ENCODE measurements at places on chromosomes 1 and 21. TPM values are rescaled to one million over a fixed set of nuclear protein-coding genes. Genes with fewer than 3 reads are reported as not detected.
A peak's percentile ranks its signal among the peaks of the same experiment; 100 is the strongest.

- DNase-seq: no peak
Observed at GRCh38 chr1:174998569-174999215, 1.1 kb upstream of the CACYBP start.

GRCh38 chr1:33234588-33234990 lies 21.7 kb upstream of the ZNF362 start:
- DNase-seq: no peak

DNA sequence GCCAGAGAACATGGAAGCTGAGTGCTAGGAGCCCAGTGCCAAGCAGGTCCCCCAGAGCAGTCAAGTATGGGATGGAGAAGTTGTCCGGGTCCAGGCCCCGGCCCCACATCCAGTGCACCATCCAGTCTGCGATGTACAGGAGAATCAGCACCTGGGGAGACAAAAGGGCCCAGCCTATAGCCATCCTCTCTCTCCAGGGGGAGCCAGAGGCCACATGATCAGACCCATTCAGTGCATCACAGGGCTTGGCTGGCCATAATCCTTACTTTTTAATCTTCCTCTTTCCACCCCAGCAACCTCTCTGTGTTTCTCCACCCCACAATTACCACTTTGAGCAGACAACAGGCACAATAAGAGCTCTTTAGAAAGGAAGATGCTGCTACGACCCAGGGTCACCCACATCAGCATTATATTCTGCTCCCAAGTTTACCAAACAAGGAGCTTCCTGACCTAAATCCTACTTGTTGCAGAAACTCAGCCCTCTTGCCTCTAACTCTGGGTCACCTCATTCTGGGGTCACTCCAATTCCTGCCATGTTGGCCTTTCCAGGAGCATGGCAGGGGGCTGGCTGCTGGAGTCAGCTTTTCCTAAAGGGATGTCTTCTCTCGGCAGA lies 16.4 kb upstream of the RAB29 start:
- DNase-seq: peak; percentile 55

- no peak for DNase-seq
Observed at GRCh38 chr1:222006715-222007114, 264.8 kb upstream of the DUSP10 start.

PCNX2 gene
- total RNA-seq: 46.4 TPM

KRTAP7-1 gene
- not detected for total RNA-seq

GRCh38 chr1:232238009-232238408 lies 391.9 kb downstream of the SIPA1L2 start:
- no peak for DNase-seq

DNA sequence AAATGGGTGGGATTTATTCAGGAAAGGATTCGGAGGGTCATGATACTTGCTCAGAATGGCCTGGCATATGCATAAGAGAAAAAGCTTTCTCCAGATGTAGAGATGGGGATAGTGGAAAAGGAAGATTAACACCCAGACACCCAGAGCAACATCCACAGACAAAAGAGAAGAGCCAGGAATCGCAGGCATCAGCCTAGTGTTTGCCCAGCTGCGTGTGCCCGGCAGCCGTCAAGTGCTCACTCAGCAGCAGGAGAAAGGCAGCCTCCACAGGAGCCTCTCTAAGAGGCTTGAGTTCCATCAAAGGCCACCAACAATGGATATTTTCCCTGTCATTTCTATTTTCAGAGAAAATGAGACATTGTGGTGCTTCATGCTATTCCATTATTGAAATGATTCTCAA lies 54.7 kb downstream of the NTPCR start:
- no peak for DNase-seq

INAVA gene
- total RNA-seq: not detected

GRCh38 chr21:37805266-37805665 lies 111.0 kb downstream of the KCNJ6 start:
- no peak for DNase-seq

GRCh38 chr1:66282343-66282852 lies 251.6 kb upstream of the SGIP1 start:
- DNase-seq: no peak

GRCh38 chr1:157092831-157093230 lies 6.8 kb downstream of the ETV3L start:
- no peak for DNase-seq

- DNase-seq: no peak
Observed at GRCh38 chr1:79325705-79326104, 319.2 kb upstream of the ADGRL4 start.

NBPF6 gene
- not detected for total RNA-seq

VASH2 gene
- total RNA-seq: 0.17 TPM

GRCh38 chr21:38683222-38683621 lies 122.5 kb upstream of the ETS2 start:
- DNase-seq: no peak

DNA sequence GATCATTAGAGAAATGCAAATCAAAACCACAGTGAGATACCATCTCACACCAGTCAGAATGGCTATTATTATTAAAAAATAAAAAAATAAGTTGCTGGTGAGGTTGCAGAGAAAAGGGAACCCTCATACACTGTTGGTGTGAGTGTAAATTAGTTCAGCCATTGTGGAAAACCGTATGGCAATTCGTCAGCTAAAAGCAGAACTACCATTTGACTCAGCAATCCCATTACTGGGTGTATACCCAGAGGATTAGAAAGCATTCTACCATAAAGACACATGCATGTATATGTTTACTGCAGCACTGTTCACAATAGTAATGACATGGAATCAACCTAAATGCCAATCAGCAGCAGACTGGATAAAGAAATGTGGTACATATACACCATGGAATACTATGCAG lies 42.2 kb downstream of the GIPC2 start:
- no peak for DNase-seq

- no peak for DNase-seq
Observed at GRCh38 chr1:107058245-107059032, 2.0 kb downstream of the PRMT6 start.

DNA sequence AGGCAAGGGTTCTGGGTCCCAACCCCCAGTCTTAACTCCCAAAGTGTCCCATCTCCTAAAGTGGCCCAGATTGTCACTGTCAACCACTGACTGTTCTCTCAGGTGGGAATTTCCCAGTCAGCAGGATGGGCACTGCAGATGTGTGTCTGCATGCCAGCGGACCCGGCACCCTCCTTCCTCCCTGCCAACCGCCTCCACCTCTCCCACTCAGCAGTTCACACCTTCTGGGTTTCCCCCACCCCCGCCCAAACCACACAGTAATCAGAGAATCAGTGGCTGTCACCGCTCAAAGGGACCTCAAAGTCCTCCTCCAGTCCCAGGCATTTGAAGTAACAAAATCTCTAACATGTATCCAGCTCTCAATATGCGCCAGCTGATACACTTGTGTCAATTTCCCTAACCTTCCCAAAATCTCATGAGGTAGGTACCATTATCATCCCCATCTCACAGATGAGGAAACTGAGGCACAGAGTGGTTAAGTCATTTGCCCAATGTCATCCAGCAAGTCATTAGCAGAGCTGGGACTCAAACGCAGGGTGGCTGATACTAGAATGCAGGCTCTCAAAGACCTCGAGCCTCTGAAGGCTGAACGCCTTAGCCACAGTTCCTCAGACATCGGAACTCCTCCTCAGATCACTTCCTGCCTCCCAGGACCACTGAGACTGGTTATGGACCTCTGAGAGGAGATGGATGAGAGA lies 4.8 kb downstream of the RUNX3 start:
- DNase-seq: peak; percentile 68

DNA sequence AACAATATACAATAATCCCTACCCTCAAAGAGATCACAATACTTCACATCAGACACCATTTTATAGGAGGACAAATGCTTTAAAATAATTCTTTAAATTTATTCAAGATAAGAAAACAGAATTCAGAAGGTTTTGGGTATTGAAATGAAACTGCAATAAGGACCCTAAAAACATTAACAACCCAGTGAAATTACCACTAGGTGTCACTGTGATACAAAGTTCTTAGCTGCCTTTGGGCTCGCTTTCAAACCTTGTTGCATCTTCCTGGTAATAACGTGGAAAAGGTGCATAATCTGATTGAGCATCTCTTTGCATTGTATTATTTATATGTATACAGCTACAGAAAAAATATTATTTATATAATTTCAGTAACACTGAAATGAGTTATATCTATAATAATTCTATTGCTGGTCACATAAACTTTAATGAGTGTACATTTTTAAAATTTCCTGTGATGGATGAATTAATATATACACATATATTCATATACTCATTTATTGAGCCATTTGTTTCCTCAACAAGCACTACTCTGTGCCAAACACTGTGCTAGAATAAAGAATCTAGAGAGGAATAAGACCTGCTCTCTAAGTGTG lies 185.2 kb downstream of the FAF1 start:
- no peak for DNase-seq

AMY1C gene
- total RNA-seq: not detected

- peak; percentile 50 for DNase-seq
Observed at GRCh38 chr1:151157067-151157531, 650 bp downstream of the TNFAIP8L2 start.

TSPAN1 gene
- not detected for total RNA-seq

DNA sequence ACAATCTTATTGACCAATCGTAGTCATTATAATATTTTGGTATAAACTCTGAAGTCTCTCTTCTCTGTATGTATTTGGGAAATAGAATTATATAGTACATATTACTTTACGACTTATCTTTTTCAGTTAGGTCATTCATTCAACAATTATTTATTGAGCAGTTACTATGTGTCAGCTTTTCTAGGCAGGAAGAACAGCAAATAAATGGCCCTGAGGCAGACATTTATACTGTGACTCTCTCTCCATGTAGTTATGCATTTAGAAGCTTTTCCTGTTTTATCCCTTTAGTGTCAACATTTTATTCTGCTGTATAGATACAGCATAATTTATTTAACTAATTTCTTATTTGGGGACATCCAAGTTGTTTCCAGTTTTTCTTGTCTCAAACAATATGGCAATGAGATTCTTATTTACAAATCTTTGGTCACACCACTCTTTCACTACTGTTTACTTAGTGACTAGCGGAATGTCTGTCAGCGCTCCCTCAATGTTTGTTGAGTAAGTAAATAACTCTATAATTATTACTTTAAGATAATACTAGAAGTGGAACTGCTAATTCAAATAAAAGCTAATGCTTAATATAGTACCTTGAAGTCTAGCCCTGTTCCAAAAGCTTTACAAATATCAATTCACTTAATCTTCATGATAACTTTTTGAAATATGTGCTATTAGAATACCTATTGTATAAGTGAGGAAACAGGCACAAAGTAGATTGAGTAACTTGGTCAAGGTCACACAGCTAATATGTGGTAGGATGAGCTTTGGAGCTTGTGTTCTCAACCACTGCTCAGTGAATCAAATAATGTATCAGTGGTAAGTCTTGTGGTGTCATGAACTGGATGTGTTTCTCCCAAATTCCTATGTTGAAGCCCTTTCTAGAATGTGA lies 465.6 kb downstream of the SIPA1L2 start:
- no peak for DNase-seq

RIPK4 gene
- 2.5 TPM for total RNA-seq

DNA sequence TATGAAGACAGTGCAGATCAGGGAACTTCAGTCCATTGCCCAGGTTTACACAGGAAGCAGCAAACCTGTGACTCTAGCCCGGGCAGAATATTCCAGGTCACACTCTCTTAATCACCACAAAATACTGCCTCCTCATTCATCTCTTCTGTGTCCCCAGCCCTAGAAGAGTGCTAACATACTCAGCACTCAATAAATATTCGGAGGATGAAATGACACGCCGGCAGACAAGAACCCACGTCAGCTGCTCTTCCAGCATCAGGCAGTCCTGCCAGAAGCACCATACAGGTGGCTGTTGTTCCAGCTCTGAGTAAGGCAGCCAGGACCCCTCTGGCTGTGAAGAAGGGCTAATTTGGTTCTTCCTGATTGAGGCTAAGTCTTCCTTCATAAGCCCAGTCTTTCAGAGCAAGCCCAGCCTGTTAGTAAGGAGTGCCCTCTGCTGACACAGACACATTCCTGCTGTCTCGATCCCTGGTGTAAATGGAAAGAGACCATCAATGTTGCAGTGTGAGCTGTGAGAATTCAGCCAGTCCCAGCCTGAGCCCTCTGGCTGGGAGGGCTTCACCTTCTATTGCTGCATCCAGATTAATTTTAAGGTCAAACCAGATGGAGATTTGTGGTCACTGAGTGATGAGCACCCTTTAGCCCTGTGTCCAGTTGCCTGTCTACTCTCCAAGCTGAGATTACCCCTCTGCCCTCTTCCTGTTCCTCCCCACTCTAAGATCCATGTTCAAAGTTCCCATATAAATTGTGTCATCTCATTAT lies 45.0 kb upstream of the KIRREL1 start:
- DNase-seq: no peak

GRCh38 chr1:58966917-58967740 lies 183.3 kb upstream of the JUN start:
- DNase-seq: no peak

- DNase-seq: no peak
Observed at GRCh38 chr1:39266269-39266668, 61.8 kb downstream of the MACF1 start.

GRCh38 chr1:228937851-228938536 lies 202.7 kb downstream of the RHOU start:
- DNase-seq: no peak

GRCh38 chr1:25758466-25759070 lies 41.4 kb upstream of the SELENON start:
- DNase-seq: no peak

- peak; percentile 32 for DNase-seq
Observed at GRCh38 chr1:17661546-17662157, 93.5 kb upstream of the ACTL8 start.

- DNase-seq: no peak
Observed at GRCh38 chr21:28822486-28823335, 170.0 kb downstream of the LTN1 start.

- no peak for DNase-seq
Observed at GRCh38 chr1:26730695-26731094, 34.9 kb downstream of the ARID1A start.

DNA sequence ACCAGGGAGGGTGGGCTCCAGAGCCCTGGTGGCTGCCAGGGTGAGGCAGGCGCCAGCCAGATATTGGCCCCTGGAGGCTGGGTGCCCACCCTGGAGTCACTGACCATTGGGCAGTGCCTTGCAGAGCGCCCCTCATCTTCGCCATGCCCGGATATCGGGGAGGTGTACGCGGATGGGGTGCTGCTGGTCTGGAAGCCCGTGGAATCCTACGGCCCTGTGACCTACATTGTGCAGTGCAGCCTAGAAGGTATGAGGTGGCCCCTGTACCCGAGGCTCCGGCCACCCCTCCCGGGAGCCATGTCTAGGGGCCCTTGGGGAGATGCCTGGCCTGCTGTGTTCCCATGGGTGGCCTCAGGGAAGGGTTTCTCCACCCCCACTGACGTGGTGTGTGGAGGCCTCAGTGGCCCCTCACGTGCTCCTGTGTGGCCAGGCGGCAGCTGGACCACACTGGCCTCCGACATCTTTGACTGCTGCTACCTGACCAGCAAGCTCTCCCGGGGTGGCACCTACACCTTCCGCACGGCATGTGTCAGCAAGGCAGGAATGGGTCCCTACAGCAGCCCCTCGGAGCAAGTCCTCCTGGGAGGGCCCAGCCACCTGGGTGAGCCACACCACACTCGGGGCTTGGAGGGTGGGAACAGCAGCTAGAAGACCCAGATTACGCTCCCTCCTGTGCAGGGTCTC lies 30.9 kb downstream of the TRIM11 start:
- DNase-seq: no peak

- no peak for DNase-seq
Observed at GRCh38 chr1:8456991-8457390, 139.1 kb downstream of the SLC45A1 start.

- DNase-seq: no peak
Observed at GRCh38 chr1:95048317-95048716, 24.4 kb downstream of the ALG14 start.

- no peak for DNase-seq
Observed at GRCh38 chr21:41066086-41066938, 101.6 kb upstream of the BACE2 start.

All from CD4-positive, alpha-beta T cell (primary cell).